ENCODE measurements at places on chromosomes 4 and X. TPM values are rescaled to one million over a fixed set of nuclear protein-coding genes. Genes with fewer than 3 reads are reported as not detected.

DNA sequence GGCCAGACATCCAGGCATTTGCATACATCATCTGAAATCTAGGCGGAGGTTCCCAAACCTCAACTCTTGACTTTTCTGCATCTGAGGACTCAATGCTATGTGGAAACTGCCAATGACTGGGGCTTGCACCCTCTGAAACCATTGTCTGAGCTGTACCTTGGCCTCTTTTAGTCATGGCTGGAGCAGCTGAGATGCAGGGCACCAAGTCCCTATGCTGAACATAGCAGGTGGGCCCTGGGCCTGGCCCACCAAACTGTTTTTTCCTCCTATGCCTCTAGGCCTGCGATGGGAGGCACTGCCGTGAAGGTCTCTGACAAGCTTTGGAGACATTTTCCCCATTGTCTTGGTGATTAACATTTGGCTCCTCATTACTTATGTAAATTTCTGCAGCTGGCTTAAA lies 22.7 kb downstream of the PBDC1 start:
- H3K36me3 ChIP-seq, result no peaks in the 10 kb centered on the region
- no peak for DNase-seq
- no peak overlapping the region for H3K27ac ChIP-seq
- H3K4me3 ChIP-seq, result no peak overlapping the region
- no peaks in the 10 kb centered on the region for H3K4me1 ChIP-seq

DNA sequence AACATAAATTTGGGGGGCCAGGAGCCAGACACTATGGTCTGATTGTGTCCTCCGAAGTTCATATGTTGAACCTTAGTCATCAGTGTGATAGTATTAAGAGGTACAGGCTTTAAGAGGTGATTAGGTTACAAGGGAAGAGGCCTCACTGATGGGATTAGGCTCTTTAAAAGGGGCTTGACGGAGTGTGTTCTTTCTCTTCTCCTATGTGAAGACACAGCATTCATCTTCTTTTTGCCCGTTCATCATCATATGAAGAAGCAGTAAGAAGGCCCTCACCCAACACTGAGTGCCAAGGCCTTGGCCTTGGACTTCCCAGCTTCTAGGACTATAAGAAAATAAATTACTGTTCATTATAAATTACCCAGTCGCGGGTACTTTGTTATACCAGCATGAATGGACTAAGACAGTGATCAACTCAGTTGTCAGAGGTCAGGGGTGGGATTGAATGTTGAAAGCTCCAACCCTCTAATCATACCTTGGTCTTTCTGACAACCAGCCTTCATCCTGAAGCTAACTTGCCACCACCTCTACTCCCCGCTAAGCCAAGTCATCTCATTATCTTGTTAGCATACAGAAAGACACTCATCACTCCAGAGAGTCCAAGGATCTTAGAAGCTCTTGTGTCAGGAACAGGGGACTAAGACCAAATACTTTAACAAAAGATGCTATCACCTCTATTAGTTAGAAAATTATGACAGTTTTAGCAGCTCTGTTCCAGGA lies 543.4 kb upstream of the DIPK2B start:
- peaks cover 19% of the 10 kb centered on the region for H3K36me3 ChIP-seq
- DNase-seq, result no peak
- no peak overlapping the region for H3K27ac ChIP-seq

- H3K36me3 ChIP-seq, result no peaks in the 10 kb centered on the region
- DNase-seq, result no peak
- no peaks in the 10 kb centered on the region for H3K4me1 ChIP-seq
- H3K27ac ChIP-seq, result no peak overlapping the region
- H3K27me3 ChIP-seq, result no peaks in the 10 kb centered on the region
- no peak overlapping the region for H3K4me3 ChIP-seq
Observed at GRCh38 chr4:153418558-153418957, 47.6 kb upstream of the TMEM131L start.

Gene CCDC160
- 0.27 TPM for total RNA-seq

Gene SPIN2B
- 19.9 TPM for total RNA-seq

Gene HELT
- 1.6 TPM for total RNA-seq
